ENCODE measurements at places on chromosomes 7 and 10.
A peak's percentile ranks its signal among the peaks of the same experiment; 100 is the strongest.

- DNase-seq: peak; percentile 52
These were observed 165.6 kb upstream of the KMT2E start for GRCh38 chr7:104848138-104848990.

DNA sequence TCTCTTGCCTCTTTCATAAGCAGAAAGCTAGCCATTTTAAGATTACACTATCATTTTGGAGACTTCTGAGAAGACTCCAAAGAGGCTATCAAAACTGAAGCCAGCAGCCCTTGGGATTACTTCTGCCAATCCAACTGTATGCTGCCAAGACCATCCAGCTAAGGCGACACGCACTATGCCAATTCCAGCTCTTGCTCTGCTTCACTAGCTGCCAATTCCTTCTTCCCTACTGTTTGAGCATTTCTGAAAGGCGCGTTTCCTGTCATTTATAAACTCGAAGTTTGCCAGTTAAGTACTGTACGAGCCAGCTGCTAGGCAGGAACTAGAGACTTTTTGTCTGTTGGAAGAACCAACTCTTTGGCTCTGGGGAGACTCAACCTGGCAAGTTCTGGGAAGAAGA is 36.5 kb downstream of the MALSU1 start:
- no peak for DNase-seq

DNA sequence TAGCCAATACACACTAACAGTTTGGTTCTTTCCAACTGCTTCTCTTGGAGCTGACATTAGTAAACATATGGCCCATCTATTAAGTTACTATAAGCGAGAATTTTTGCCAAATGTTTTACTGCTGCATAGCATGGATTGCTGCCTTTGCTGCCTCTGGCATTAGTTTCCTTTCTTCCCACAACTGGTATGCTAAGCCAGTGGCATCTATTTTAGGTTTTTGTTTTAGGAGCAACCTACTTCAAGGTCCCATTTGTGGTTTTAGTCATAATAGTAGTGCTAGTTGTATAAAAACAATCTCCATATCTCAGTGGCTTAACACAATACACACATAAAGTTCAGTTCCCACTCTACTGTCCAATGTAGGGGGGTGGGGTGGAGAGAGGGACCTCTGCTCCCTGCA is 25.9 kb upstream of the PANK1 start:
- peak; percentile 66 for DNase-seq

GRCh38 chr10:124632064-124632531 is 112.1 kb downstream of the FAM53B start:
- no peak for DNase-seq

GRCh38 chr10:23528419-23528818 is 89.5 kb downstream of the OTUD1 start:
- DNase-seq: no peak

DNA sequence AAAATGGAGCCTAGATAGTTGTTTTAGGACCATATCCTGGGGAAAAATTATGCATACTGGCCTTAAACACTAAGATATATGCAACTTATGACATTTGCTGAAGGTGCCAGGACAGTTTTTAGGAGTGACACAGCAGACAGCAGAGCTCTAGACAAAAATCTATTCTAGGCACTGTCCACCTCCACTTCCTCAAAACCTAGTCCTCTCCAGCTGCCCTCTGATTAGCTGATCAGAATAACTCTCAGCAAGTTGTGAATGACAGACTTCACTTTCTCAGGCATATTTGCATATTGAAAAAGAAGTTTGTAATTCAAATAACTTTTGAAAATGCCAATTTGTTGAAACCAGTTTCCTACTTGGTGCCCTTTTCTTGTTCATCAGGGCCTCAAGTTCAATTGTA is 152.3 kb upstream of the STEAP4 start:
- DNase-seq: no peak

- DNase-seq: no peak
These were observed 337.6 kb downstream of the CCSER2 start for GRCh38 chr10:84665883-84666463.

DNA sequence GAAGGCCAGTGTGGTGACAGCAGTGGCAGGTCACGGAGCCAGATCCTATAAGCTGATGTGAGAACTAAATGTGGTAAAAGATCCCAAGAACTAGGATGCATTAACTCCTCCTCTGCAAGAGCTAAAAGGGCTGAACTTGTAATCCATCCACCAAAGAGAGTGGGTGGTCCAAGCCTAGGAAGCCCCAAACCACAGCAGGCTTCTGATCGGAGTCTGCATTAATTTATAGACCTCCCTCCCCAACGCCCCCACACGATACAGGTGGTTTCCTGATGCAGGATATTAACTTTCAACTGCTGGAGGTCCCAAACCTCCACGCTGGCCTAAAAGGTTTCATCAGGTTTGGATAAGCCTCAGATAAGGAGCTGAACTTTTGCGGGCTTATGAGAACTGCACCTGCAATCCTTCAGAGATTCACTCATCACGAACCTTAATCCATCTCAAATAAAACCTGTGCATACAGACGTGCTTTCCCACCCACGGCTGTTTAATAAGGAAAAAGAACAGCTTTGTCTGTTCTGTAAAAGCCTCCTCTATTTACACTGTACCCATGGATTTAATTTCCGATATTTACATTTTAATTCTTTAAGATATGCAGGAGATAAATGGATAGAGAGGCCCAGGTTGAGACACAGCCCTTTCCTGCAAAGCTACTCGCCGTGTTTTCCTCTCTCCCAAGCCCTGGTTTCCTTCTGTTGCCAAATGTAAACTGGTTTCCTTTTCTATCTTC is 74.9 kb downstream of the GFRA1 start:
- no peak for DNase-seq

DNA sequence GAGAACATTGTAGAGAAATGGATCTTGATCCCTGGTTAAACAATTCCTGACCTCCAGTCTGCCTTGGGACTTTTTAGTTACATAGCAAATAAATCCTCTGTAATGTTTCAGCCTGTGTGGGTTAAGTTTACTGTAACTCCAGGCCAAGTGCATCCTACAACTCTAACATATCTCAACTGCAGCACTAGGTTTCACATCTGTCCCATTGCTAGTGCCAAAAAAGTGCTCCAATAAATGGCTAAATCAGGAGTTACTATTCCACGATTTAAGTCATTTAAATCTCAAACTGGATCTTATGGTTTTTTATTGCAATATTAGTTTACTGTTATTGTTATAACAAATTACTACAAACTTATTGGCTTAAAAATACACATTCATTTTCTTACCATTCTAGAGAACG is 479.6 kb downstream of the GPAM start:
- DNase-seq: no peak

DNA sequence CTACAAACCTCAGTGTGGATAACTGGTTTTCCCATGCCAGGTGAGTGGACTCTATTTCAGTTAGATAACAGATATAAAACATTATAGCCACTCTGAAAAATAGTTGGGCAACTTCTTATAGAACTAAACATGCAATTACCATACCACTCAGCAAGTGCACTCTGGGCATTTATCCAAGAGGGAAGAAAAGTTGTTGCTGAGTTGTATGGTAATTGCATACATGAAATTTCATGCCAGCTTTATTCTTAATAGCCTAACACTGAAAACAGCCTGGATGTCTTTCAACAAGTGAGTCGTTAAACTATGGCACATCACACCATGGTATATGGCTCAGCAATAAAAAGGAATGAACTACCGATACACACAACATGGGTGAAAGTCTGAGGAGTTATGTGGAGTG is 10.6 kb upstream of the UPP1 start:
- DNase-seq: peak; percentile 33

- DNase-seq: no peak
These were observed 86.6 kb downstream of the ITGB8 start for GRCh38 chr7:20417260-20417659.

GRCh38 chr7:157122800-157123495 is 15.8 kb upstream of the UBE3C start:
- no peak for DNase-seq

Data from EH (cell line).